Stimulated activated CD4-positive, alpha-beta T cell treated with anti-CD3 and anti-CD28 coated beads, Interleukin-1b, Interleukin-23, amount 100 ng/mL, for 48 hours (primary cell): ENCODE measurements at places on chromosomes 5 and 9.

DNA sequence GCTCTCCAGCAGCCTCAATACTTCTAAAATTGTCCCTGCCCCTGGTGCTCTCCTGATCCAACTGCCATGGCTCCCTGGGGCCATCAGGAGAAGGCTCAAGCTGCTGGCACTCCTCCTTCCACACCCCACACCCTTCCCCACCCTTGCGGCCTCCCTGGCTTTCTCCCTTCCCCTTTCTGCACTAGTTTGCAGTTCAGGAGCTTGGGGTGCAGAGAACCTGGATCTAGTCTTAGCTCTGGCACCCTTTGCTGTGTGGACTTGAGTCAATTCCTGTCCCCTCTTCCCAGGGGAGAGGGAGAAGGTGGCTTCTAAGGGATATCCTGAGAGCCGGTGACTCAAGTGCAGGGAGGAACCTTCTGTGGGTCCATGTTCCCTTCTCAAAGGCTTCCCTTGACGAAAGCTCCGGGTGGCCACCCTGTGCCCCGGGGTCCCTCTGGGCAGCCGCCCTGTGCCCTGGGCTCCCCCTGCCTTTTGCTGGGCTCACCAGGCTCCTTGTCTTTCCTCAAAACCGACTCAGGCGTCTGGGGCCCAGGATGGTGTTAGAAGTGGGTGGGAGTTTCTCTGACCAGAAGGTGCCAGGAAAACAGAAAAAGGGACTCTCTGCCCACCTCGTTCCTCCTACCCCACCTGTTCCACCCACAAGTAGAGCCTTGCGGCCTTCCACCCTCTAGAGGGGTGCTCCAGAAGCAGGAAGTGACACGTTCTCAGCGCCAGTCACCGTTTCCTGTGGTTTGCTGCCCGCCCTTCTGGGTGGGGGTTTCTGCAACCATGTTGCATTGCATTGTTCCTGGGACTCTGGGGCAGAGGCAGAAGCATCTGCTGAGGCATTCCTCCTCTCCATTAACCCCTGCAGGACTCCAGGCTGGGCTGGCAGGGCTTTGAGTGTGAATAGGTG lies 15.0 kb downstream of the GLIPR2 start:
- DNase-seq = peak; percentile 89

GRCh38 chr5:168364750-168365550 lies 73.5 kb downstream of the WWC1 start:
- DNase-seq = no peak

- peak; percentile 38 for DNase-seq
These were observed 35.3 kb downstream of the UBE2QL1 start for GRCh38 chr5:6483880-6484382.

GRCh38 chr5:75733767-75734166 lies 16.5 kb upstream of the POC5 start:
- no peak for DNase-seq

DNA sequence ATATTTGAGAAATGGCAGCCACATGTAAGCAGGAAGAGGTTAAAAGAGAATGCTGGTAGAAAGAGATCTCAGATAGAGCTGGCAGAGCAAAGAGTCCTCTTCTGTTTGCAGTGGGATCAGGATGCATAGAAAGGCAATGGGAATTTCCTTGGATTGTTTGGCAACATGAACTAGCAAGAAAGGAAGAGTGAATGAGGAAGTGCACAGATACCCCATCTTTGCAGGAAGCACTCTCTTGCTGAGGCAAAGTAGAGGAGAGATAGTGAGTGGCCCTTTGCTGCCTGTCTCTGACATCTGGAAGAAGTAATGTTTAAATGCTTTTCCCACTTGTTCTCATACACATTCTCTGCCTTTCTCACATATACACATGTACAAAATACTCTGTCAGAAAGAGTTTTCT lies 14.5 kb downstream of the FKTN start:
- DNase-seq = no peak

GRCh38 chr5:72752909-72753308 lies 63.6 kb upstream of the TNPO1 start:
- no peak for DNase-seq

GRCh38 chr5:119876522-119876921 lies 247.2 kb downstream of the FAM170A start:
- DNase-seq = no peak

DNA sequence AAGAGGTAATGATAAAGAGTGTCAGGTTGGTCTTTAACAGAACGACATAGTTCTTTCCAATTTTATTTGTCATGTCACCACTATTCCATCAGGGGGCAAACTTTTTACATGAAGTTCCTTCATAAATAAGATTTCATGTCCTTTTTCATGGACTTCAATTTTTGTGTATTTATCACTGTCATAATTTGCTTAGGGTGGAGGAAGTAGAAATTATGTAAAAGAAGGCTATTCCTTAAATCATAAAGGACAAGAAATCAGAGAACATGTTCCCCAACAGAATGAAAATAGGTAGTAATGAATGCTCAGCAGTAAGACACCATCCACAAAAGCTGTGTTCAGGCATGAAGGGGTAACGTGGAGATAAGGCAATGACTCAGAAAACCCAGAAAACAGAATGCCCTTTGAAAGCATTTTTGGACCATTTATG lies 72.7 kb downstream of the ZFAND5 start:
- DNase-seq = no peak

DNA sequence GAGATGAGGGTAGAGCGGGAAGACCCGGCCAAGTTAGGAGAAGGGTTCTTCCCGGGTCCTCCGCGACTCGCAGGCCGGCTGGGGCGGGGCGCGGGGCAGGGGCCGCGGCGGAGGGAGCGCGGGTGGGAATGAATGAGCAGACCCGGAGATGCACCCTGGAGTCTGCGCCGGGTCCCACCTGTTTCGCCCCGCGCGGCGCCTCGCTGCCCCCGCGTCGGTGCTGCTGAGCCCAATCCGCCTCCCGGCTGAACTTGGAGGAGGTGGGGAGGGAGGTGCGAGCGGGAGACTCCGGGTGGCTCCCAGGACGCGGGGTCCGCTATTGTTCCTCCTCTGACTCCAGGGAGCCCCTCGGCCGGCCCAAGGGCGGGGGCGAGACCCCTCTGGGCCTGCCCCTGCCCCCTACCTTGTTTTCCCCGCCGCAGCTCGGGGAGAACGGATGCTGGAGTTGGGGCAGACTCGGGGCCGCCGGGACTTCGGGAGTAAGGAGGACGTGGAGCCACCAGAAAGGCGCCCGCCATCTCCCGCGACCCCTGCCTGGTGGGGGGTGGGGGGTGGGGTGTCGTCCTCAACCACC lies 659 bp downstream of the RAI14 start:
- DNase-seq = peak; percentile 7

GRCh38 chr5:115337882-115338281 lies 41.4 kb upstream of the CCDC112 start:
- DNase-seq = no peak

DNA sequence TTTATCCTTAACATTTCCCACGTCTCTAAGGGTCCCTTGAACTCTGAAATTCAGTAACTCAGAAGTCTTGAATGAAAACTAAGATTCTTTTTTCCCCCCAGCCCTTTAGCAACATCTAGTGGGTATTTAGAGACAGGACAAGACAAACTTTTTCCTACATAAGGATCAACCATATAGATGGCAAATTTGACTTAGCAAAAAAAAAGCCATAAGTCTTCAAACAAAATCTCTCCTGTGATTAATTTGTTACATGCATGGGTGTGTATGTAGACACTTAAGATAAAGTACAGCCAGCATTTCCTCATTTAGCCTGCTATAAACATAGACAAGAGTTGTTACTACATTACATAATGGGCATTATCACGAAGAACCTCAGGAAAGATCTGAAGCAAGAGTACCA lies 29.1 kb upstream of the ANKRD31 start:
- no peak for DNase-seq

DNA sequence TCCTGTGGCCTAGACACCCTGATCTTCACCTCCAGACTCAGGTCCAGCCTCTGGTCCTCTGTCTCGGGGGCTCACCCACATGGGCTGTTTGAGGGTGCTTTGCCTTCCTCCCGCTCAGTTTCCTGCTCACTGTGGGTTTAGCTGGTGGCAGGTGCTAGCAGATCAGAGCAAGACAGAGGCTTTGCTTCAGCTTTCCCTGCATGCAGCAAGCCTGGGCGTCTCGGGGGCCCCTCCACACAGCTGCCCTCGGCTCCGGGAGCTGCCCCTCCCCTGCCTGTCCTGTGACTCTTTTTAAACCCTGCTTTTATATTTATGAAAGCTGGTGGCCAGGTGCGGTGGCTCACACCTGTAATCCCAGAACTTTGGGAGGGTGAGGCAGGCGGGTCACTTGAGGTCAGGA lies 14.6 kb downstream of the MRPL36 start:
- no peak for DNase-seq

DNA sequence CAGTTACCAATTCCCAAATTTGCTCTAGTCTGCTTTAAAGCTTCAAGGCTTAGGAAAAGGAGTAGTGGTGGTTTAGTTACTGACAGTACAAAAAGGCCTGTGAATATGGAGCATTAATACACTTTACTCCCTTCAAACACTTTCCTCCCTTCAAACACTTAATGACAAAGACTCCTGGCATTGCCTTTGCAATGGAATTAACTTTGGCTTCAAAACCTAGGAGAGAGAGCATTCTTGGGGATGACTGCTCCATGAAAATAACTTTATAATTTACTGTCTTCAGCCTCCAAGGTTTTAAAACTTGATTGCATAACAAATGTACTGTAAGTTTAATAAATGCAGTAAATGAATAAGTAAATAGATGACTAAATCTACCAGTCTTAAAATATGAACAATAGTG lies 185.6 kb downstream of the TRPM3 start:
- DNase-seq = no peak

DNA sequence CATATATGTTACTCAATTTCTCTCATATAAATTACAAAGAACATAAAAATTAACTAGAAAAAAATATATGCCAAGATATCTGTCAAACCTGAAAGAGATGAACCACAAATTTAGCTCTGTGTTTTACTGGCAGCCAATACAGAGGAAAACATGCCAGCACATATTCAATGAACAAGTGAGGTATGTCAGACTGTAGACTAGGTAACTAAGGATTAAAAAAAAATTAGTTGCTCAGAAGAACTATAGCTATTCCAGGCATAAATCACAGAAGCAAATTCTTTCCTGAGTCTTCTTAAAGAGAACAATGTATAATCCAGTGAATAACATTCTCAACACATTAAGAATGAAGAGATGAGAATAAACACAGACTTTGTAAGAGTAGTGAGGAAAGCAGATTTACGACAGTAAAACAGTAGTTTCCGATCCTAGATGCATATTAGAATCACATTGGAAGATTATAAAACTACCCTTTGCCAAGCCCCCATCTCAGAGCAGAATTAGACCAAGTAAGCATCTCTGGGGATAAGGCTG lies 20.6 kb upstream of the CAAP1 start:
- no peak for DNase-seq

GRCh38 chr5:7330256-7330655 lies 65.7 kb upstream of the ADCY2 start:
- DNase-seq = no peak

DNA sequence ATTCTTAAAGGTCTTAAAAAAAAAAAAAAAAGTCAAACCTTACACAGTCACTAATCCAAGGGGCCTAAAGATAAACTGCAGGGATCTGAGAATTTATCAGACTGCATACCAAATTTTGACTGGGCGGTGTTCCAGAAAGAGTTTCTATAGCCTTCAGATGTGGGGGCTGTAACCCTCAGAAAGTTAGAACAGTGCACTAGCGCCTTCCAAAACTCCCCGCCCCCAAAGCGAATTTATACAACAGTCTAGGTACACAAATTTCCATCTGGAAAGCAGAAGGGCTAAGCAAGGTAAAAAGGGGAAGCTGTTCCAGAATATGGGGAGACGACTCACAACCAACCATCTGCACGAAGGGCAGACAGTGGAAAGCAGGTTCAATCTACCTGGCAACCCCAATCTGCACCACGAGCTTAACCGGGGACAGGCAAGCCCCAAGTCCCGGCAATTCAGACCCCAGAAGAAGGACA lies 813 bp downstream of the ERMP1 start:
- DNase-seq = no peak

- DNase-seq = no peak
These were observed 31.9 kb upstream of the C5orf58 start for GRCh38 chr5:170200876-170201275.

DNA sequence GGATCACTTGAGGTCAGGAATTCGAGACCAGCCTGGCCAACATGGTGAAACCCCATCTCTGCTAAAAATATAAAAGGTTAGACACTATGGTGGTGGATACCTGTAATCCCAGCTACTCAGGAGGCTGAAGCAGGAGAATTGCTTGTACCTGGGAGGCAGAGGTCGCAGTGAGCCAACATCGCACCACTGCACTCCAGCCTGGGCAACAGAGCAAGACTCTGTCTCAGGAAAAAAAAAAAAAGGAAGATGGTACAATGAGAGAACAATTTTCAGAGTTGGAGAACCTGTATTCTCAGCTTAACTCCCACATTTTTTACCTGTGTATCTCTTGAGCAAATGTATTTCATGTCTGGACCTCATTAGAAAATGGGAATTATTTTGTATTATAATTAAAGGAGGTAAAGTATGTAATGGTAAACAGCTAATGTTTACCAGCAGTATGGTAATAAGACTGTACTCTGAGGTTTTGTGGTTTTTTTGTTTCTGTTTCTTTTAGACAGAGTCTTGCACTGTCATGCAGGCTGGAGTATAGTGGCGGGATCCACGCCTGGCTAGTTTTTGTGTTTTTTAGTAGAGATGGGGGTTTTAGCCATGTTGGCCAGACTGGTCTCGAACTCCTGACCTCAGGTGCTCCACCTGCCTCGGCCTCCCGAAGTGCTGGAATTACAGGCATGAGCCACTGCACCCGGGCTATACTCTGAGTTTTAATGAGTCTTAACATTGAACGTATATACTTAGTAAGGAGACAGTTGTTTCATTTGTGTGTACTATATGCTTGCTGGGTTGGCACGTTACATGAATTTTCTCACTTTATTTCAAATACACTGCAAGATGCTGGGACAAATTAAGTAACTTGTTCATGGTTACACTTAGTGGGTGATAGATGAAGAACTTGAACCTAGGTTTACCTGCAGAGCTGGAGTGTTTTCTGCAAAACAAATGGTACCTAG lies 16.2 kb downstream of the UHRF2 start:
- DNase-seq = no peak

- DNase-seq = no peak
These were observed 261.0 kb downstream of the NSG2 start for GRCh38 chr5:174306345-174307030.

GRCh38 chr9:19108038-19108437 lies 5.3 kb upstream of the HAUS6 start:
- no peak for DNase-seq

GRCh38 chr9:21873540-21874221 lies 71.2 kb downstream of the MTAP start:
- DNase-seq = no peak

- DNase-seq = no peak
These were observed 27.4 kb downstream of the KIAA1191 start for GRCh38 chr5:176334031-176334770.

- no peak for DNase-seq
These were observed 349.7 kb upstream of the RFX3 start for GRCh38 chr9:3875361-3876132.
